Activated B cell treated with CpG ODN at 0.5 μM for 24 hours (primary cell): ENCODE measurements at places on chromosomes 3 and 15.

DNA sequence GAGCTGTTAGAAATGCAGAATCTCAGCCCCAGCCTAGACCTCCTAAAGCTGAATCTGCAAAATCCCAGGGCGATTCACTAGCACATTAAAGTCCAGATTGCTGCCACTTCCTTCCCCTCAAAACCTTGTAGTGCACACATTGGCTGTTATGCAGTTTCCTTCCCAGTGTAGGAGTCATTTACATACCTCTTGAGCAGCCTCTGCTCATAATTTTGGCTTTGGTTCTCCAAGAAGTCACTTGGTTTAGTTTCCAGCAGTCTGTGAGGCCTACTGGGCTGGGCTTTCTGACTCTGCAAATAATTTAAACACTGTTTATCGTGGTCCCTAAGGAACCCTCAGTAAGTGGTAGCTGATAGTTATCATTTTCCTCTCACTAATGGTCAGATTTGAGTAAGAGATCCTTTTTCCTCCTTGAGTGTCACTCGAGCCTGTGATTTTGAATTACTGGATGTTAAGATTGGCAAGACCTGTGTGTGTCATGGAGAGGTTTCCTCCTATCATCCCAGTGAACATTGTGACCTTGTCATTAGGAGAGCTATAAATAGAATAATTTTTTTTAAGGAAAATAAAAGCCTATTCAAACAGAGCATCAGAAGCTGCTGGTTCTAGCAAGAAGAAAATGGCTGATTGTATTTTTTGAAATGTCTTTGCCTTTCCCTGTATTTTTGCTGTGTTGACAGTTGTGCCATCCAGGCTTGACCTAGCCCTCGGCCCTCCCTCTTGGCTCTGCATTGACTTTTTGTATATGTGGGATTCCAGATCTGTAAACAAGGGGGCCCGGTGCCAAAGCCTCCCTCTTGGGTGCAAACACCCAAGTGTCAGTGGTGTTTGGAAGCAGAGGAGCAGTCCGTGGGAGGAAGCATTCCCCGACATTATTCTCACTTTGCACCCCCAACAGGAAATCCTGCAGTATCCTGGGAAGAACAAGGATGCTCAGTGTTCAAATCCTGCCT is 134.8 kb upstream of the ANKRD28 start:
- DNase-seq: no peak

- no peak for DNase-seq
Observed at GRCh38 chr3:25419251-25419650, 8.8 kb upstream of the RARB start.

DNA sequence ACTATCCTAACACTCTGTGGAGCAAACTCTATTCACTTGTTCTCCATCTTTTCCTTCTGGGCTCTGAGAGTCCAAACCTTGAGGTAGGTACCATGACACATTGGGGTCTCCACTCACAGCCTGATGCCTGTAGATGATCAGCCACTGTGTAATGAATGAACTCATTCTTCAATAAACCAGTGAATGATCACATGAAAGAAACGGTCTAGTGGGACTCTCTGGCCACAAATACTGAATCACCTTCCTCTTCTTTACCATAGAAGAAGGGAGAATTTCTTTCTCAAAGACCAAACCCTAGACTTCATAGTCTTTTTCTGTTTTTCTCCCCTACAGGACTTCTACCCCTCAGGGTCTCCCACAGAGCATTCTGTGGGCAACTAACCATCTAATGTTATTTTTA is 20.5 kb upstream of the ABHD2 start:
- no peak for DNase-seq

GRCh38 chr15:40826423-40827075 is 2.0 kb downstream of the PPP1R14D start:
- no peak for DNase-seq

GRCh38 chr15:40768521-40769273 is 1.1 kb upstream of the C15orf62 start:
- DNase-seq: no peak

- DNase-seq: no peak
Observed at GRCh38 chr3:184748219-184749135, 36.6 kb upstream of the MAGEF1 start.

DNA sequence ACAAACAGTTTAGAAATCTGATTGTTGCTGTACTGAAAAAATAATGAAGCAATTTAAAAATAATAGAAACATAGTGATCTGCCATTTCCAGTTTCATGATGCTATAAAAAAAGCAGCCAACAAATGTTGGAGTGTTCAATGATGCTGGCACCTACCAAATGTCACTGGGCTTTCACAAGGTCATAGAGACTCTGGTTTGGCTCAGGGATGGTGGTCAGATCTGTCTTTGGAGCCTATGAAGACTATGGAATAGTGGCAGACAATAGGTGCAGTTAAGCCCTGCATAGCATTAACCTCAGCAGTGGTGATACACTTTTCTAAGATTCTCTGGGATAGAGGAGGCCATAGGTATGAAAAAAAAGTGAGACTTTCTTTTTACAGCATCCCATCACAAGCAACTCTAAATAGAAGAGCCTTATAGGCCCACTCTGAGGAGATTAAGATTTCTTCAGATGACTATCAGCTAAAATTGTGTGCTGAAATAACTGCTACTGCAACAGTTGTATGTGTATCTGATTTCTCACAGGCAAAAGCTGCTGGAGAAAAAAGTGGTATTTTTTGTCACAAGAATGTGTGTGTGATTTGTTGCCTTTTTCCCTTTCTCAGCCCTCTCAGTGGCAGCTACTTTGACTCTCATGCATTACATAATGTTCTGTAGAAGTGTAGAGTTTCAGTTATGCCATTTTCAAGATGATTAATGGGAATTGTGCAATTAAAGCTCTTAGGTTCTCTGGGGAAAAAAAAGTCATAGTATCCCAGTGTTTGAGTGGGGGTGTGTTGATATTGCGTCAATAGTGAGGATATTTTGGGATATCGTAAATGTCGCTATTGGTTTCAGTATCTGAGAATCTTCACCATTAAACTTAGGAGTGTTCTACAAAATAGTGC is 137.4 kb downstream of the MBNL1 start:
- DNase-seq: no peak

DNA sequence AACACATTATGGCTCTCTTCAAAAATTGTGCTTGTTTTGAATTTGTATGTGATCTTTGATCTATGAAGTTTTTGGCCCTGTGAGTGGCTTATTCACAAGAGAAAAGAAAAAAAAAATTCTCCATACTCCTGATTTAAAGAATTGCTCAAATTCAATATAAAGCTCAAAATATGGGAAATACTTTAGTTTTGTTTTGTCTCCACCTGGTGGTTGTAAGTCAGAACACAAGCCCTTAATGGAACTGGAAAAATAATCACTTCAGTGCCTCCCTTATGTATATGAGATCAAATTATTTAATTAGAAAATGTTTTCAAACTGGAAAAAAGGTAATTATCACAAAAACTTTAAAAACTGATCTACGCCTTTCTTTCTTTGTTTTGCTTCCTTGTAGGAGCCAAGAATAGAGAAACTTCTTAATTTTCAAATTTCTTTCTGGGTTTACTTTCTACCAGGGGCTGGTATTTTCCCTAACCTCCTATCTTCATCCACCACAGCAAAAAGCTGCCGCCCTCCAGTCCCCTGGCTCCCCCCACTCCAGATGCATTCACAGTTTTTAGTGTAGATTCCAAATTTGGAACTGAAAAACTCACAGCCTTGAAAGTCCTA is 50.6 kb downstream of the SERP1 start:
- DNase-seq: no peak

GRCh38 chr15:33994005-33994615 is 25.8 kb downstream of the CHRM5 start:
- DNase-seq: no peak

GRCh38 chr15:101376615-101377395 is 81.8 kb upstream of the SNRPA1 start:
- no peak for DNase-seq

GRCh38 chr3:56980798-56981390 is 79.6 kb upstream of the SPATA12 start:
- no peak for DNase-seq

DNA sequence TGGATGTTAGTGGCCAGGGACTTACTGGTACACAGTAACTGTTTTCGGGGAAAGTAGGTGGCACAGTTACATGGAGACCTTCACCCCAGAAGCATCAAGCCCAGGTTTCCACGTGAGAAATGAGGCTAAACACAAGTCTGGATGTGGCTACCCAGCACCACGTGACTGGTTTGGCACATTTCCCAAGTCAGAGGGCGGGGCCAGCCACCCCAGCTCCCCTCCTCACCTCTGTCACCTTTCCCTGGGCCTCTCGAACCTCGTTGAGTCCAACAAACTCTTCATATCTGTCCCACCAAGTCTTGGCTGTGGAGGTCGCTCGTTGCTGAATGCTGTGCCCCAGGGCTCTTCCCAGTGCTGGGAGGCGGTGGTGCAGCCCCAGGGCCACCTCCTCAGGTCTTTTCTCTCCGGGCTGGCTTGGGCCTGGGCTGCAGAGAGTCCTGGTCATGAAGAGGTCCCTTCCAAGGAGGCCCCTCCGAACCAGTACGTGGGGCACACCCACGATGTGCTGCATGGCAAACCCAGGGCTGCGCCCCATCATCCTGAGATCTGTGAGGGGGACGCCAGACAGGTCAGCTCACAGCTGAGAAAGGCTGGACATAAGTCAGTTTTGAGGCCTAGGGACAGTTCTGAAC is 4.8 kb upstream of the PLXNB1 start:
- no peak for DNase-seq

DNA sequence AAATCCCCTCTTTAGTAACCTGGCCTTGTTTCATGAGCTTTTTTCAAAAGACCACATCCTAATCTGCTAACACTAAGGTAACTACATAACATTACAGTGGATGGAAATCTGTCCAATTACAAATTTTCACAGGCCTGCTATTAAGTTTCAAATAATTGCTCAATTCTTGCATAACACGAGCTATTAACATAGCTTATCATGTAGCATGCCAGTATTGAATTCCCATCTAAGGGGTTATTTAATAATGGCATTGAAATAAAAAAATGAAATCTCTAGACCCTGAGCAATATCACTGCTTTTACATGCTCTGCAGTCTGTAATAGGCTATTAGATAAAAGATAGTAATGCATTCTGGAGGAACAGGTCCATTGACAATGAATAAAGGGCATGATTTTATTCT is 748.3 kb upstream of the NECTIN3 start:
- DNase-seq: no peak

DNA sequence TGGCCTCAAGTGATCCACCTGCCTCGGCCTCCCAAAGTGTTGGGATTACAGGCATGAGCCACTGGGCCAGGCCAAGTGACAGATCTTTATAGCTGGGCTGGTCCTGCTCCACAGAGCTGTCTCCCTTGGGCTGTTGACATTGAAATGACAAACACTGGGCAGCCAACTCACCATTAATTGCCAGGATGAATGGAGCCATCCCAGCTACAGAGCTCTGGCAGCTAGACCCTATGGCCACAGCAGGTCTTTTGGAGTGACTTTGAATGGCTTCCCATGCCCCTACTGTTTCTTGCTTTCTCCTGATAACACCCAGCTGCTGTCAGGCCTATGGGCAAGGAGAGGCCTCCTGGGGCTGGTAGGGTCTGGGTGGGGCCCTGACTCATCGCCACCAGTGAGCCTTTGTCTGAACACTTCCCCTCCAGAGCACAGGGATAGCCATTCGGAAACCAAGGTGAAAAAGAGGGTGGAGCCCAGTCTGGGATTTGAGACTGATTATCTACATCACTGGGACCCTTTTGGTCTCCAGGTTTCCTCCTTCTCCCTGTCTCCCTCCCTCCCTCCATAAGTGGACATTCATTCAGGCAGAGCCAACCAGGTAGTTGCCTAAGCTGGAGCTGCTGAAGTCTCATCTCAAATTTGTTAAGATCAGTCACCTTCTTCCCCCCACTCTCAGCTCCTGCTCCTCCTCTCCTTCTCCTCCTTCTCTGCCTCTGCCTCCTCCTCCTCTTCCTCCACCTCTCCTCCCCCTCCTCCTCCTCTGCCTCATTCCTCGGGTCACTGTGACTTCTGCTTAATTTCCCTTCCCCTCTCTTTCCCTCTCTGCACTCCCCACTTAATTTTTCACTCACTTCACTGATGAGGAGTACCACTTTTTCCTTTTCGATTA is 34.0 kb downstream of the BHLHE40 start:
- peak; percentile 50 for DNase-seq

- DNase-seq: no peak
Observed at GRCh38 chr3:13673207-13673606, 124.3 kb downstream of the FBLN2 start.

DNA sequence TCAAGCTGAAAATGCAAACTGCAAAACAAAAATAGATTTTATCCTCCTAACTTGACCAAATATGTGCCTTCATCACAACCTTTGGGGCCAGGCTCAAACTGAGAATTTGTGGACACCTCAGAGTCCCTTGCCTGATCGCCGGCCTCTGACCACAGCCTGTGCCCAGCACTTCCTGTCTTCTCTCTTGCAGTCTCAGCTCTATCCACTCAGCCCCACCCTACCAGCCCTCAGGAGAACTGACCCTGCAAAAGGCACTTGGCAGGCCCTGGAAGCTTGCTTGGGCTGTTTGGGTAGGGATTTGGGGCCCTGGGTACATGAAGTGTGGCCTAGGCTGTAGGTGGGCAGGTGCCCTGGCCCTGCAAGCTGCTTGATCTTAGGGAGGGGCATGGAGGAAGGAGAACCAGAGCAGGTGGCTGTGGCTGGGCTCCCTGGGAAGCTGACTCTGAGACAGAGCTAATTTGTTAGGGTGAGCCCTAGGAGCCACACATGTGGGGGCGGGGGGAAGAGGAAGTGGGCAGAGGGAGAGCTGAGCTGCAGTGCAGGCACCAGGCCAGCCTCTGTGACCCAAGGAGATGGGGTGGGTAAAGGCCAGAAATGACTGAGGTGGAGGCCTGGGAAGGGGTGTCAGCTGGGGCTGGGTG is 8.6 kb downstream of the CLEC3B start:
- DNase-seq: no peak
